ENCODE measurements at places on chromosomes 6 and 20.

DNA sequence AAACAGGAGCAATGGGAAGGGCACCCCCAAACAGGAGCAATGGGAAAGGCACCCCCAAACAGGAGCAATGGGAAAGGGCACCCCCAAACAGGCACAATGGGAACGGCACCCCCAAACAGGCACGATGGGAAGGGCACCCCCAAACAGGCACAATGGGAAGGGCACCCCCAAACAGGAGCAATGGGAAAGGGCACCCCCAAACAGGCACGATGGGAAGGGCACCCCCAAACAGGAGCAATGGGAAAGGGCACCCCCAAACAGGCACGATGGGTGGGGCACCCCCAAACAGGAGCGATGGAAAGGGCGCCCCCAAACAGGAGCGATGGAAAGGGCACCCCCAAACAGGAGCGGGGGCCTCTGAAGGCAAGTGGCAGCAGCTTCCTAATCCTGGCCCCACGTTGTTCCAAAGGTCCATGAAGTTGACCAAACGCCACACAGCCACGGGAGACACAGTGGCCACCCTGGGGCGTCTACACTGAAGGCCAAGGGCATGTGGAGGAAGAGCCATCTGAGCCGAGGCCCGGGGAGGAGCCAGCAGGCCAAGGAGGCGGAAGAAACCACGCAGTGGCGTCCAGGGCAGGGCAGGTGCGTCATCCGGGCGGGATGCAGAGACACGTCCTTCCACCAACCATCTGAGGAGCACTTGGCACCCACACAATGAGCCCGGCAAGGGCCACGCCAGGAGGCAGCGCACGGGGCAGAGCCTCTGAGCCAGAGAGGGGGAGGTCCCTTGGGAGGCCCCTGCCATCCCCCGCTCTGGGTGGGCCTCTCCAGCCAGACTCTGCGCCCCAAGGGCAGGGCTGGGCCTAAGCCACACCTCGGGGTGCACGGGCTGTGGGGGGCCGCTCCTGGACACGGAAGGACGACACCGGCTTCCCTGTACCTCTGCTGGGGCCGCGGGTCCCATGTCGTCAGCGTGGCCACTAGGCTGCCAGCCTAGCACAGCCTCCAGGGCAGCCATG, 21.5 kb upstream of the NTSR1 start:
- no peak for DNase-seq

DNA sequence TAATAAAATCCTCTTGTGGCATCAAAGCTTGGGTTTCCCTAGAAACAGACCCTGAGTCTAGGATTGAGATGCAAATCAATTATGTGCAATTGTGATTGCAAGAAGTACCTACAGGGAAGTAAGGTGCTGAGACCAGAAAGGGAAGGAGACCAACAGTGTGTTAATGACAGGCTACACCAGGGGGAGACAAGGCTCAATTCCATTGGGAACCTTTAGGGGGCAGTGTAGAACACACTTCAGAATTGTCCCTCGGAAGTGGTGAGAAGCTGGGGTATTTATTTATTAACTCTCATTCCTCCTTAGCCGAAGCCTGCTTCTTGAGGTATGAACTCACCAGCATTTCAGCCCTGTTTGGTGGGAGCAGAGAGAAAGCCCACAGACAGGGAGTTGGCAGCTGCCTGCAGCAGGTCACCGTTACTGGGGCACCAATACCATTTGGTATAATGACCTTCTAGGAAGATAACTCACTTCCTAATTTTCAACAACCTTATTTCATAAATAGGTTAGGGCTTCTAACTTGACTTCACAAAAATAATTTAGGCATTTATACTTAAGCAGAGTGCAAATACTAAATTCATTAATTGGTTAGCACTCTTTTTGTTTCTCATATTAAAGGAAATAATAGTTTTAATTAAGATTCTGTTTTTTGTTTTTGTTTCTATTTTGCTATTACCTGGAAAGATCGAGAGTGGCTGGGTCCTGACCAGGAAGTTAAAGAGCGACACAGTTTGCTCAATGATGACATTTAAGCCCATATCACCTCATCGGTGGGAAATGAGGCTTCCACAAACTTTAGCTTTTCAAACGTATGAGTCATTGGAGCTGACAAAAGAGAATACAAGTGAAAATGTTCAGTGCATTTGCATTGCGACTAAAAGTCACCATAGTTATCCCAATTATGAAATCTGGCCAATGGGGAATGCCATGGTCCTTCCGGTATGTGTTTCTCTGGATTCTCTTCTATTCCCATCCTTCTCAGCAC, 94.8 kb downstream of the BTBD3 start:
- DNase-seq: no peak

DNA sequence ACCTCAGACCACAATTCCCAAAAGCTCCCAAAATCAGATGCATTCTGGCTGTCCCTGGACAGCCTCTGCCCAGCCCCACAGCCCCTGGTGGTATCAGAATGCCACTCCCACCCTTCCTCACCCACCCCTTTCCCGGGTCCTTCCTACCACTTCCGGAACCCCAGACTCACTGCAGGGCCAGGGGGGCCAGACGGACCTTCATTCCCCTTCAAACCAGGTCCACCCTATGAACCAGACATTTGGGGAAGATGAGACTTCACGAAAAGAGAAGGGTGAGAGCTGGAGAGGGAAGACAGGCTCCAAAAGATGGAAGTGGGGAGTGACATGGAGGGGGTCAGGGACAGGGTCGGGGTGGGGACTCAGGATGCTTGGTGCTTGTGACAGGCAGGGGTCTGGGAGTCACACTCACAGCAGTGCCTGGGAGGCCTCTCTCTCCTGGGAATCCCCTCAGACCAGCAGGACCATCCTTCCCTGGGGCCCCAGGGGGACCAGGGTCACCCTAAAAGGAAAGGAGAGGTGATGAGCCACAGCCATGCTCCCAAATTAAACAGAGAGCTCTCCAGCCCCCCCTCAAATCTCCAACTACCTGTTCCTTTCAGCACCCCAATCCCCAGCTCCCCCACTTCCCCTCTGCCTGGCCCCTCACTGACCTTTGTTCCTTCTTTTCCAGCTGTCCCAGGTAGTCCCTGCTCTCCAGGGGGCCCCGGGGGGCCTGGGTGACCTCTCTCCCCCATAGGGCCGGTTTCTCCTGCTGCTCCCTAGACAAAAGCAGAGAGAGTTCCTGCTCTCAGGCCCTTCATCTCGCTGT, 20.2 kb downstream of the COL11A2 start:
- no peak for DNase-seq

DNA sequence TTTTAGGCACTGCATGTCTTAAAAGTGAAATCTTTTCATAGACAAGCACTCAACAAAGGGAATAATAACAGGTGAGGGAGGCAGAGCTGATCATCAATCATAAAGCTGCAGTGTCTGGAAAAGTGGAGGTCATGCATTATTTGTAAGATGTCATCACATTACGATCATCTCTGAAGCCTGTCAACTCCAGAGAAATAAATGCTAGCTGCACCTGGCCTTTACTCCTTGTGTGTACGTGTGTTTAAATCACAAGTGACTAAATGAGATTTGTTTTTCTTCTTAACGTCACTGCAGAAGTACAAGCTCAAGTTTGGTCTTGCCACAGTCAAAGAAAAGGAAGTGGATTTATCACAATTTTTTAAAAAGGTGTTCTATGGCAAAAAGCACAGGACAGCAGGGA, 275.5 kb upstream of the SGK1 start:
- no peak for DNase-seq

DNA sequence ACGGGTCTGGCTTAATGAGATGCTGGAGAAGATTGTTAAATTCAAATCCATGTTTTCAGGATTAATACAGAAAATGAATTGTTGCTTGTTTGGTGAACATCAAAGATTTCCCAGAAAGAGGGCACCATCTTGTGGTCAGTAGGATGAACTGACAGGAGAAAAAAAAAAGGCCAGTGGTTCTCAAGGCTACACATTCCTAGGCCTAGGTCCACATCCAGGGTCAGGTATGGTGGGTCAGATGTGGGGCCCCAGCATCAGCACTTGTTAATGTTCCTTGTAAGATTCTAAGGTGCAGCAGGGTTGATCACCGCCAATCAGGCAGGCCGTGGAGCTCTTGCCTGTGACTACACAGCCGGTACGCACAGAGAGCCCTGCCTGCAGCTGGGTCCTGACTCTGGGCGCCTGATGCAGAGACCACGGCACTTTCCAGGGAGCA, 34.0 kb upstream of the FOXO3 start:
- DNase-seq: no peak

DNA sequence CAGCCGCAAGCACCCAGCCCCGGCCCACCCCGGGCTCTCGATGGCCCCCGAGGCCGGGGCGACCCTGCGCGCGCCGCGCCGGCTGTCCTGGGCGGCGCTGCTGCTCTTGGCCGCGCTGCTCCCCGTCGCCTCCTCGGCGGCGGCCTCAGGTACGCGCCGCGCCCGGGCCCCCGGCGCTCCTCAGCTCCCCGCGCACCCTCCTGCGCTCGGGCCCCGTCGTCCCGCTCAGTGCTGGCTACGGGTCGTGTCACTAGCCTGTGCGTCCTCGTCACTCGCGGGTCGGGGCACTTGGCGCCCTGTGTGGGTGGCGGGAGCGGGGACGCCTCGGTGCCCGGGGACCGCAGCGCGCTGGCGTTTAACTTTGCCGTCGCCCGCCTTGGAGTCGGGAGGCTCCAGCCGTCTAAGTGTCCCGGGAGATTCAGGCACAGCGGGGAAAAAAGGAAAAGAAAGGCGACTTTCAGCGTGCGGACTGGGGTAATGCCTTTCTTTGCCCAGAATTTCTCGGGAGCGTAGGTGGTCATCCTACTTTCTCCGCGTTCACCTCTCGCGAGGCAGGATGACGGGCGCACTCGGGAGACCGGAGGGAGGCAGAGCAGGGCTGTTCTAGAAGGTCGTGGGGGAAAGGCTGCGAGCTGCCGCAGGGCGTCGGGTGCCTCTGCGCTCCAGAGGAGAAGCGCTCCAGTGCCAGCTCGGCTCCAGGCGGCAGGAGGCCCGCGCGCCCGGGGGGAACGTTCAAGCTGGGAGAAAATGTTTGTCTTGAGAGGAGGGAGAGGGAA, 545 bp downstream of the FNDC1 start:
- DNase-seq: peak; percentile 65

Data from ascending aorta (tissue), 2 donors.